SK-N-SH treated with all-trans-retinoic acid at 6 μM for 48 hours (cell line): ENCODE measurements at places on chromosomes 13 and 19.

GRCh38 chr13:76697288-76697687 lies 188.9 kb downstream of the KCTD12 start:
- ATAC-seq, result peak; percentile 18; the same call in 1 of the 3 replicates

- ATAC-seq, result no peak
Measured at GRCh38 chr13:110123041-110123809, 183.7 kb downstream of the COL4A1 start.

- no peak for ATAC-seq
Measured at GRCh38 chr19:15639596-15639995, 1.1 kb upstream of the CYP4F3 start.

GRCh38 chr13:31878052-31878451 lies 138.7 kb downstream of the RXFP2 start:
- no peak for ATAC-seq

GRCh38 chr13:24693862-24694471 lies 13.8 kb downstream of the ATP12A start:
- ATAC-seq, result peak; percentile 94

- peak; percentile 58; the same call in 2 of the 3 replicates for ATAC-seq
Measured at GRCh38 chr19:5349041-5349440, 8.4 kb upstream of the PTPRS start.

DNA sequence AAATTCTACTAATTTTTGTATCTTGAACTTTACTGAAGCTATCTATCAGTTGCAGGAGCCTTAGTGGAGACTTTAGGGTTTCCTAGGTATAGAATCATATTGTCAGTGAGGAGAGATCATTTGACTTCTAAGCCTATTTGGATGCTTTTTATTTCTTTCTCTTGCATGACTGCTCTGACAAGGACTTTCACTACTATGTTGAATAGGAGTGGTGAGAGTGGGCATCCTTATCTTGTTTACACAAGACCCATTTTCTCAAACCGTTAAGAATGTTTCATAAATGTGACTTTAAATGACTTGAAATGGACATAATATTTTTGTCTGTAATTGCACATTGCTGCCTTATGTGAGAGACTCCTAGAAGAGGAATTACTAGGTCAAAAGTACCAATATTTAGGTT lies 17.9 kb upstream of the CSNK1A1L start:
- no peak for ATAC-seq

- ATAC-seq, result no peak
Measured at GRCh38 chr13:95388420-95389079, 87.3 kb upstream of the ABCC4 start.

- no peak for ATAC-seq
Measured at GRCh38 chr19:41577144-41577830, 1.3 kb downstream of the CEACAM21 start.

GRCh38 chr19:14395262-14395661 lies 14.0 kb downstream of the ADGRE5 start:
- no peak for ATAC-seq

DNA sequence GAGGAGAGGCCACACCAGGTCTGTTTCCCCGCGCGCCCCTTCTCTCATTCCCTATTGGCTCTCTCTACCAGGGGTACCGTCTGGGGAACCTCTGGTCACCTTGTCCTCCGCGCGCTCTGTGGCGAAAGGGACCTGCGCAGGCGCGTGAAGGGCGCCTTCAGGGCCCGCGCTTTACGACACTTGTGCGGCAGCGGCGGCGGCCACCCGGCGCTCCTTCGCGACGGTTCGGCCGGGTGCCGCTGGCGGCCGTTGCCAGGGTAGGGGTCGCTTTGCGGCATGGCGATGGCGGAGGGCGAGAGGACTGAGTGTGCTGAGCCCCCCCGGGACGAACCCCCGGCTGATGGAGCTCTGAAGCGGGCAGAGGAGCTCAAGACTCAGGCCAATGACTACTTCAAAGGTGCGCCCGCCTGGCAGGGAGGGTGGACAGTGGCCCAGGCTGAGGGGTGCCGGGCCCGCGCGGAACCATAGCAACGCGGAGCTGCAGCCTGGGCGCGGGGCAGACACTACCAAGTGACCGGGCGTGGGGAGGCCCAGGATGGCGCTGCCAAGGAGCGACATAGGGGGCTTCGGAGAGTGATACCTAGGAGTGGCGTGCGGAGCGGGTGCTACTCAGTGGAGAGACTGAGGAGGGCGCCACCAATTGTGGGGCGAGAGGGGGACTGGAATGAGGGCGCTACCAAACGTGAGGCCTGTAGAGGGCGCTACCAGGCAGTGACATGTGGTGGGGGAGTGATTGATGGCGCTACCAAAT lies at the start of gene PPP5C:
PPP5C (plus strand) TSS at position 267 of the 751 bp plus-strand sequence; CDS start at position 277, 10 bp downstream.
- peak; percentile 85 for ATAC-seq

GRCh38 chr19:10112895-10113591 lies 1.6 kb downstream of the P2RY11 start:
- peak; percentile 14 for ATAC-seq

DNA sequence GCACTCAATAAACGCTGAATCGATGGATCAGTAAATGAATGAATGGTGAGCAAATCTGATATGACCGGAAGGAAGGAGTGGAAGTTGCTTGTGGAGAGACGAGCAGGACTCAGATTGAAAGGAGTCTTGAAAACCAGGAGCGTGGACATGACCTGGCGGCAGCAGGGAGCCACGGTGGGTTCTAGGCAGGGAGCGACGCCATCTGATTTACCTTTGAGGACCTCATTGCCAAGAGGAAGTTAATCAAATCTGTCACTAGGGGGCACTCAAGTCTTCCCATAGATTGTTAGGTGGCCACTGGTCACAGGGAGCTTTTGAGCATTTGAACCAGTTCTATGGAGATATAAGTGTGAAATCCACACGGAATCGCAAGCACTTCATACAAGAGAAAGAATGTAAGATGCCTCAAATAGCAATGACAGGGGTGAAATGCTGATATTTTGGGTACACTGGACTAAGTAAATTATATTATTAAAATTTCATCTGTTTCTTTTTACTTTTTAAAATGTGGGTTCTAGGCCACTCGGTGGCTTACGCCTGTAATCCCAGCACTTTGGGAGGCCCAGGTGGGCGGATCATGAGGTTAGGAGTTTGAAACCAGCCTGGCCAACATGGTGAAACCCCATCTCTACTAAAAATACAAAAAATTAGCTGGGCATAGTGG lies 9.2 kb upstream of the FBN3 start:
- peak; percentile 80 for ATAC-seq

DNA sequence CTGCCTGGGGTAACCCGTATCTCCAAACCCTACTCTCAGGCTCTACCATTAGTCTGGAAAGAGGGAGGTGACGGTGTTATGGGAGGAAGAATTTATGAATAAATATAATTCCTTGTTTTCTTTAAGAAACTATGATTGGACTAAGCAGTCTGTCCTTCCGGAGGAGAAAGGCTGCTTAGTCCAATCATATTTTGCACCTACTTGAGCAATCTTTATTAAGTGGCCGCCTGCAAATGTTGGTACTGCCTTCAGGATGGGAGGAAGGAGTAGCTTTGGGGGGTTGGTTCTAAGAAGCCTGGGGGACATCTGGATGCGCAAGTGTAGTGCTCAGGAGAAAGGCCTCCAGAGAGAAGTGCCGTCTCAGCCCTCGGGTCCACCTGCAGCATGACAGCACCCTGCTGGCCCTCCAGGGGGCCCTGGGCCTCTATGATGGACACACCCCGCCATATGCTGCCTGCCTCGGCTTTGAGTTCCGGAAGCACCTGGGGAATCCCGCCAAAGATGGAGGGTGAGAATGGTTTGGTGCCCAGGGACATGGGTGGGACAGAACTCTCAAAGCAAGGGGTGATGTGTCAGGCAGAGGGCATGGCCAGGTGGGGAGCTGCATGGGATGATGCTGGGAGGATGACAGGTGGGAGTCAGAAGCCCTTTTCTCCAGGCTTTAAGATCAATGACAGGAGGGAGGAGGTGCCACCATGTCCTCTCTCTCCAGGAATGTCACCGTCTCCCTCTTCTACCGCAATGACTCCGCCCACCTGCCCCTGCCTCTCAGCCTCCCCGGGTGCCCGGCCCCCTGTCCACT lies 4.1 kb downstream of the ACP4 start:
- ATAC-seq, result peak; percentile 26

GRCh38 chr19:18851673-18852325 lies 20.0 kb downstream of the UPF1 start:
- no peak for ATAC-seq

DNA sequence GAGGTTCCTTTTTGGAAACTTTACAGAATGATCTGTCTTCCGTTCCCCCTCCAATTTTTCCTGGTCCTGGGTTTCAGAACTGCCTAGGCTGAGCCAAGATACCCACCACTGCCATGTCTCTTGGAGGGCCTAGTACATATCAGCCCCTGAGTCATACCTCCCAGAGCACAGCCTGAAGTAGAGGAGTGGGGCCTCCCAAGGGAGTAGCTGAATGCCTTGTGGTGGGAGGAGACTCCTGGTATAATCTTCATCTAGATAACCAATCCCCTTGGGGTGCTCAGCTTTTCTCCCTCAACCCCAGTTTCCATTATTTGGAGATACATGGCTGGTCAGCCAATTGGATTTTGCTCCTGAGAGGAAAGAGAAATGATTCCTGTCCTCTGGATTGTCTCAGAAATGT lies 30.3 kb downstream of the ZNF763 start:
- no peak for ATAC-seq

DNA sequence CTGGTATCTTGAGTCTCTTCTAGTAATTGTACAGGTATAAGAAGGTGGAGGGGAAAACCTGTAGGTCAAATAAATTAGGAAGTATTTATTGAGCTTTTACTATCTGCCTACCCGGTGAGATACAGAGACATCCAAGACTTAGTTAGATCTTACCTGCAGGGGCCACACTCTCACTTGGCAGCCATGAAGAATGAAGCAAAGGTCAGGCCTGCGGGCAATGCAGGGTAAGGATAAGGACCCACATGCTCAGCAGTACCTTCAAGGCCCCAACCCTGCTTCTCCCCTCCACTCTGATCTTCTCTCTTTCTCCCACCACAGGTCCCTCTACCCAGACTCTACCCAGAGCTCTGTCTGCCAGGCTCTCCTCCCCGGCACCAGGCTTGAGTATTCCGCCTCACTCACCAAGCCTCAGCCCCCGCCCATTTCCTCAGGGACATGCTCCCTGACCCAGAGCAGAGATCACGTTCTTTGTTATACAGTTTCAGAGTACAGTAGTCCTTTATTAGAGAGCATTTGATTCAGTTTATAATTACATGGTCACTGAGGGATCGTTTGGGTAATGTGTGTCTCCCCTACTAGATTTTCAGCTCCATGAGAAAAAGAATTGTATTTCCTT lies 18.9 kb upstream of the CLDN10 start:
- no peak for ATAC-seq

DNA sequence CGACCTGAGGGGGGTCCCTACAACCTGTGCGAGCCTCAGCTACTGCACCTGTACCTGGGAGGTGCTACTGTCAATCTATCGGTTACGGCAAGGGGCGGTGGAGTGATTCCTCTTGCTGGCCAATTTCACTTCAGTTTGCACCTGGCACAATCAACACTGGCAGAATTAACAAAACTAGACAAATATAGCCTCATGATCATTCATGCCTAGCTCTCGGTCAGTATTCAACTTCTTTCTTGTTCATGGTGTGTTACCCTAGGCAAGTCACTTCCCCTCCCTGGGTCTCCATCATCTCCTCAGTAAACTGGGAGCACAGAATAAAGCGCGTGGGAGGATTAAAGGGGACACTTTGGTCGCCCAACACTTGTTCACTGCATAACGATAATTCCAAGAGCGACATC lies 618 bp downstream of the HAUS8 start:
- no peak for ATAC-seq

GRCh38 chr13:110407531-110407930 lies 100.4 kb downstream of the COL4A2 start:
- no peak for ATAC-seq

GRCh38 chr19:49153167-49153809 lies 1.9 kb downstream of the HRC start:
- ATAC-seq, result no peak

DNA sequence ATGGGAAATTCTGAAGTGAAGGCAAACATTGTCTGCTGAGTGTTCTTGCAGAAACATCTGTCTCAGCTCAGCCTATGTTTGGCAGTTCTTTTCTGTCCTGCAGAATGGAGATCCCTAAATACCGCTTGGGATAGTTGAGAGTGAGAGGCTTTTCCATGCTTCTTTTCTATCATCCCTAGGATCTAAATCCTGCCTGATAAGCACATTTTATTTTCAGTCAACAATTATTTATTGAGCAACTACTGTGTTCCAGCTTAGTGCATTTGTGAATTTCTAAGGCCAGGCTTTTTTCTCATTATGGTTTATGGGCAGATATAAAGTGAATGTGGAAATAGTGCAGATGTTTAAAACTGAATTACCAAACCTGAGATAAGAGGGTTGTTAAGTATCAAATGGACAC lies 62.6 kb downstream of the SLC10A2 start:
- ATAC-seq, result no peak
